ENCODE measurements at places on chromosomes 13 and 19.

DNA sequence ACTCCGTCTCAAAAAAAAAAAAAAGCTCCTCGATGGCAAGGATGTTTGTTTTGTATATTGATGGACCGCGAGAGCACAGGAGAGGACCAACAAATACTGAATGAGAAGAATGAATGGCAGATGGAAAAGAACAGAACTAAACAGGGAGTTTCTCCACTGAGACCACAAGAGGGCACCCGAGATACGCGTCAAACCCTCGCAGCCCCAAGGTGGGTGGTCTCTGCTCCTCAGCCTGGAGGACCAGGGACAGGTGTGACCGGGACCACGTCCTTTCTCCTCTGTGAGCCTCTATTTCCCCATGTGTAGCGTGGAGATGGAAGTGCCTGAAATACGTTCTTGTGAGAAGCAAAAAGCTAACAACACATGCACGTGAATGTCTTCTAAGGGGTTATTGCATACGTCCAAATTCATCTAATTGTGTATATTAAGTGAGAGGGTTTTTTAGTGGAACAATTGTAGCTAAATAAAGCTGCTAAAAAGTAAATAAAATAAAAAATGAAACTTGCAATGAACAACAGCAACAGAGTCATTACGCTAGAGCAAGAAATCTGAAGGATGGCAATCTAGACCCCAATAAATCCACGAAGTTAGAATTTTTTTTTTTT, 8.3 kb upstream of the CDC42EP5 start:
- DNase-seq: peak; percentile 29

GRCh38 chr13:40026174-40026585, 370.7 kb downstream of the COG6 start:
- DNase-seq: no peak

GRCh38 chr13:109645831-109646230, 140.6 kb downstream of the IRS2 start:
- DNase-seq: no peak

DNA sequence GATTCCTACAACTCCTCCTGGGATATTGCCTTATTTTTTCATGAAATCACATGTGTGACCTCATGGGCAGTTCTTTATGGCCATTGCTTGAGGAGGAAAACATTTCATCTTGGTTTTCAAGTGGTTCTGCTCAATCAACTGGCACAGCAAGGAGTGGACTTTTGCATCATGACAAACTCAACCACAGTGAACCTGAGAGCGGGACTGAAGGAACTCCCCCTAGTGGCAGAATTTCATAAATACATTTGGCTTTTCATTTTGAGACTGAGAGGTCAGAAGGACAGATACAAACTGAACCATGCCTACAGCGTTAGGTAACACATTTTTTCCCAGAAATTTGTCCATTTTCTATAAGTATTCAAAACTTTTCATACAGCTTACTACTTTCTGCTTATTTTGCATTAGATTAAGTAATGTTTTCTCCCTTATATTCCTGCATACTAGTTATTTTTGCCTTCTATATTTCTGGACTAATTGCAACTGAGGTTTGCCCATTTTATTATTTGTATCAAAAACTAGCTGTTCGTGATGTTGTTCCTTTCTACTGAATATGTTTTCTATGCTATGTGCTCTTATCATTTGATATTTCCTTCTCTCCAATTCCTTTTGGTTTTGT, 13.4 kb upstream of the SIGLEC12 start:
- no peak for DNase-seq
